ENCODE measurements at places on chromosomes 4 and X.

DNA sequence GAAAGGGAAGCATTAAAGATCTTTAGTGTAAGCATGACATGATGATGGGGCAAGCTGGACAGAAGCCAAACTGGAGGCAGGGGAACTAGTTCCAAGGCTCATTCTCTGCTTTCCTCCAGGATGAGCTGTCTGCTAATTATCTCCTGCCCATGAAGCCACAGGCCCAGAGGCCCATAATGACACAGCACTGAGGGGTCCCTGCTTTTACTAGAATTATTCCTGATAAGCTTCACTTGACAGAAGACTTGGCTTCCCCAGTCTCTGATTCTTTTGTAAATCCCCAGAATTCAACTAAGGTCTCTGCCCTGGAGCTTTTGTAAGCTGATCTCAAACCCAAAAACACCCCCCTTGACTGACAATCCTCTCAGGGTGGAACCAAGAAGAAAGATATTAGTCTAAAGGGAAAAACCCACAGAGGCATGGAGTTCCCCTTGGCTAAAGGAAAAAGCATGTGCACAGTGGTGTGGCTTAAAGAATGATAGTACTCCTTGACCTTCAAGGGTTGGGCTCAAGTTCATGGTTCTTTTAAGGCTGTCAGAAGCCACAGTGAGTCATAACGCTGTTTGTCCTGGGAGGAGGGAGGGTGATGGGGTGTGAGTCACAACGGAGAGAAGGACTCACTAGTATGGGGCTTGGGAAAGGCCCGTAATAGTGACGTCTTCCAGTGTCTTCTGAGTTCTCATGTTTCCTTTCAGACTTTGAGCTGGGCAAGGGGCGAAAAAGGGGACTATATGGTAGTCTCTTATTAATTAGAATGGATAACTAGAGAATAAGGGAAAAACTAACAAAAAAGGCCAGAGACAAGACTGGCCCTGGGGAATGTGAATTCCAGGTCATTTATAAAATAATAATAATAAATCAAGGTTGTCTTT, 146.0 kb upstream of the CPEB2 start:
- peak; percentile 5 for DNase-seq

- no peak for DNase-seq
Observed at GRCh38 chr4:55763996-55764395, 55.6 kb upstream of the EXOC1L start.

- no peak for DNase-seq
Observed at GRCh38 chr4:86928400-86929255, 6.2 kb upstream of the AFF1 start.

GRCh38 chrX:24144528-24144927, 5.0 kb upstream of the ZFX start:
- no peak for DNase-seq

GRCh38 chrX:39957816-39958566, 139.8 kb downstream of the BCOR start:
- DNase-seq: no peak

- no peak for DNase-seq
Observed at GRCh38 chr4:15836362-15836761, 58.2 kb downstream of the CD38 start.

DNA sequence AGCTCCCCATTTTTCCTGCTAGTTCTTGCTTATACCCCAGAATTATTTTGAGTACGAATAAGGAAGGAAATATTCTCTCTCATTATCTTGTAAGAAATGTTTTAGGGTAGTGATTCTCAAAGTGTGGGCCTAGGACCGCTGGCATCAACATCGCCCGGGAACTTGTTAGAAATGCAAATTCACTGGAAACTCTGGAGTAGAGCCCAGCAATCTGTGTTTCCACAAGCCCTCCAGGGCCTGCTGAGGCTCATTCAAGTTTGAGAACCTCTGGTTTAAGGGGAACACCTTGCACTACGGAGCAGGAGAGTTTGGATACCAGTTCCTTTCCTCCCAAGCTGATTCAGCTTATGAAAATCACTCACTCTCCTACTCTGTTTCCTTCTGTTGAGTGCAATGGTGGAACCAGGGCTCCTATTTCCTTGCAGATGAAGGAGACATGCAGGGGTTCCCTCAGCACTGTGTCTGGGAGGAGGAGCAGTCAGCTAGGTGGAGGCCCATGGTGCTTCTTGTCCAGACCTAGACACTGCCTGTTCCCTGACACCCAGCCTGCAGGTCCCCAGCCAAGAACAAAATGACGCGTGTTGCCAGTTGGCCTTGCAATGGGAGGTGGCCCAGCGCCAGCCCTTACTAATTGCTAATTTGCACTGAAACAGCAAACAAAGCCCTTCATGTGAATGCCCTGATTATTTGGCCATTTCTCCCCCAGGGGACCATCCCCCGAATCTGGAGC, 68.5 kb downstream of the CYTL1 start:
- DNase-seq: no peak

GRCh38 chr4:33543941-33544450, 2700.3 kb downstream of the ARAP2 start:
- DNase-seq: no peak

DNA sequence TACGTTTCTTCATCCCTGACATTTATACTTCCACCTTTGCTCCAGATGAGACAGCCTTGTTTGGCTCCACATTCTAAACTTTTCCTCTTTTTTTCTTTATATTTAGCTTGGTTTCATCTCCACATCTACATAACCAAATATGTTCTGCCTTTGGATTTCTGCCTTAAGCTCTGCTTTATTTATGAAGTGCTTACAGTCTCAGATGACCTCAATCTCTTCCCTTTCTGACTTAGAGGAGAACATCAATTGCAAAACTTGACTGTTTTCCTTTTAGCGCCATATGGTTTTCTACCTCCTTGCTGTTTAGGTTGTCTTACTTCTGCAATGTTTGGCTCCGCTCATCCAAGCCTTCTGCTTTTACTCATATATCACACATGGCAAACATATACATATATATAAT, 7.5 kb downstream of the ASB5 start:
- no peak for DNase-seq

- no peak for DNase-seq
Observed at GRCh38 chr4:125319311-125319710, 4.6 kb downstream of the FAT4 start.

Measured in CD4-positive, alpha-beta T cell treated with Interleukin-6 at 100 ng/mL for 8 hours (primary cell).